Right lobe of liver (tissue), 6 donors: ENCODE measurements at places on chromosomes 12 and 14.
A peak's percentile ranks its signal among the peaks of the same experiment; 100 is the strongest.

- no peak for DNase-seq
Observed at GRCh38 chr12:131863711-131864396, 30.6 kb upstream of the ULK1 start.

GRCh38 chr14:106201376-106201775 is 675.0 kb downstream of the TMEM121 start:
- DNase-seq: no peak

DNA sequence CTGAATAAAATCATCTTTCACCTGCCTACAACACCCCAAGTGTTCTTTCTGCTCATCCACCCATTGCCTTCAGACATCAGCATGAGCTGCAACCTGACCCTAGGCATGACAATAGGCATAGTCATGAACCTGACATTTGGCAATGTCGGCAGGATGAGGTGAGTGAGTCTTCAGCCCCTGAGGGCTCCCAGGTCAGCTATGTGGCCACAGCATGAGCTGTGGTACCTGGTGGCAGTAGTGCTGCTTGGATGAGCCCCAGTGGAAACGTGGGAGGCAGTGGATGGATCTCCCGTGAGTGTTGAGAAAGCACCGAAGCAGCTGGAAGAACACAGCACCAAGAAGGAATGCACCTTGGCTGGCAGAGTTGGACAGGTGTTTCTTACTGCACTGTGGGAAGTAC is 334.8 kb upstream of the FAR2 start:
- DNase-seq: no peak

GRCh38 chr12:37672655-37673260 is 643.8 kb upstream of the ALG10B start:
- no peak for DNase-seq

DNA sequence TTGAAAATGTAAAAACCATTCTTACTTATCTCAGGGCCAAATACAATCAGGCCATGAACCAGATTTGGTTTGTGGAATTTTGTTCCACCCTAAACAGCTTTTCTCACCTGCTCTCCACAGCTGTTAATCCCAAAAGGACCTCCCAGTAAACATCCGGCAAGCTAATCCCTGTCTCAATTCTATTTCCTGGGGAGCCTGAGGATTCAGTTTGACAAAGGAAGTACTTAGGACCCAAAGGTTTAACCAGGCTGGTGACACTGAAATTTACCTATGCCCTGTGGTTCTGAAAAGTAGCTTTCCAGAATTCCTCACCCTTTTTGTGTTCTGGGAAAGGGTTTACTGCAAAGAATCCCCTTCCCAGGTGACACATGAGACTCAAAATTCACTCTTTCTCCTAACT is 15.0 kb downstream of the CAPZA3 start:
- DNase-seq: no peak

DNA sequence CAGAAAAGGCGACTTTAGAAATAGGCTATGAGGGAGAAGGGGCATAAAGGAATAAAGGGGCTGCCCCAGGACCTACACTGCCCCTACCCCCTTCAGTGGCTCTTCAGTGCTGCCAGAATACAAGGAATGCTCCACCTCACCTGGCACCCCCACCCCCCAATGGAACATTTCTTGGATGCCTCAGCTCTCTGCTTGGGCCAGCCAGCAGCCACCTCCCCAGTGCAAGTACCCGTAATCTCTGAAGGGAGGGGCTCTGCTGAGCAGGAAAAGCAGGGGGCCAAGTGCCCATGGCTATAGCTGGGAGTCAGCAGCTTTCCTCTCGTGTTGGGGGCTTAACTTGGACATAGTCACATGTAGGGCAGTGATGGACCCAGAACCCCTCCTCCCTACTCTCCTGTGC is 33.3 kb downstream of the BAZ2A start:
- DNase-seq: no peak

- no peak for DNase-seq
Observed at GRCh38 chr12:41212625-41213024, 24.5 kb downstream of the PDZRN4 start.

DNA sequence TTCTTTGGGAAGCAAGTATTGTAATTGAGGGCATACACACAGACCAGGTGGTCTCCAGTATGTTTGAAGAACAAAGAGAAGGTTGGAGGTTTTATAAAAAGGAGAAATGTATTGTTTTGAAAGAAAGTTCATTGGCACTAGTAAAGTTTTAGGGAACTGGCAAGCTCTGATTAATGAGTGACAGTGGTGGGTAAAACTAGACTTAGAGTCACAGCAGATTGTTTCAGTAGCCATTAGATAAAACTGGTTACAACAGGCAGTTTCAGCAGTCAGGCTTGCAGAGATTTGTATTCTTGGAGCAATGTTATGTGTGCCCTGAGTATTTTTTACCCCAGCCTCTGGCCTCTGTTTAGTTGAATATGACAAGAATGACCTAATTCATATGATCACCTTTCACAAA is 49.1 kb upstream of the ARID2 start:
- no peak for DNase-seq

DNA sequence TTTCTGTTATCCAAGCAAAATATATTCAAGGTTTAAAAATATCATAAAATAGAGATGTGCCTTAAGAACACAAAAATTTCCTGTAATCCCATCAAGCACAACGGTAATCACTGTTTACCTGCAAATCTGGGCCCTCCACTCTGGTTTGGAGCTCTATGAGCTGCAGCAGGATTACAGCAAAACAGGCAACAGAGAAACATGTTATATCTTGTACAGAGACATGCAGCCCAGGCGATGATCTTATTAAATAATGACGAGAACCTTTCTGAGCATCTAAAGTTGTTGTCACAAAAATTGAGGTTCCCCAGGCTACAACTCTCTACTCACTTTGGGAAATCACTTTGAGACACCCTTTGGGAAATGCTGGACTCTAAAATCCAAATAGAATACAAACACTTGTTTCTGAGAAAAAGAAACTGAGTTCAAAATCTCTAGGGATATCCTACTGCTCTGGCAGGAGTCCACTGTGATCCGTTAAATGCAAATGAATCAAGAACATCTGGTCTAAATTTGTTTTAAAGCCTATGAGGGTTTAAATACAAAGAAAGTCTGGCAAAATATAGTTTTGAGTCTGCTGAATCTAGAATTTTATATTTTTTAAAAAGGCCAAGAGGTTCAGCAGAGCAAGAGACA is 36.3 kb downstream of the STON2 start:
- DNase-seq: no peak

- DNase-seq: peak; percentile 35
Observed at GRCh38 chr12:3315201-3315661, 175.8 kb upstream of the PRMT8 start.

GRCh38 chr14:91858536-91859275 is 8.6 kb downstream of the TC2N start:
- no peak for DNase-seq

DNA sequence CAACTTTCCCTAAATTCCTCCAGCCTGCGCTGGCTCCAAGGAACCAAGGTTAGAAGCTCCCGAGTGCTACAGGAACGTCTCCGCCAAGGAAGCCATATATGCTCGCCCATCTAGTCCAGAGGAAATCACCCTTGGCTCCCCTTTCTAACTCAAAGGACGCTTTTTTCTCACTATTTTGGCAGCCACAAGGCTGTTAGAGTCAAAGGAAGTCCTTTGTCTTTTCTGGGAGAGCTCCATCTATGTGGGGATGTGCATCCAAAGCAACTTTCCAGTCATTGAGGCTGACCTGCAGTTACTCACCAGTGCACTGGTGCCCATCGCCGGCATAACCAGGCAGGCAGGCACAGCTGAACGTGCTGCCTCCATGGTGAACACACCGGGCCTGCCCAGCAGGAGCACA is 37.6 kb downstream of the RTRAF start:
- DNase-seq: no peak

GRCh38 chr12:75560167-75560566 is 48.8 kb upstream of the KRR1 start:
- no peak for DNase-seq

DNA sequence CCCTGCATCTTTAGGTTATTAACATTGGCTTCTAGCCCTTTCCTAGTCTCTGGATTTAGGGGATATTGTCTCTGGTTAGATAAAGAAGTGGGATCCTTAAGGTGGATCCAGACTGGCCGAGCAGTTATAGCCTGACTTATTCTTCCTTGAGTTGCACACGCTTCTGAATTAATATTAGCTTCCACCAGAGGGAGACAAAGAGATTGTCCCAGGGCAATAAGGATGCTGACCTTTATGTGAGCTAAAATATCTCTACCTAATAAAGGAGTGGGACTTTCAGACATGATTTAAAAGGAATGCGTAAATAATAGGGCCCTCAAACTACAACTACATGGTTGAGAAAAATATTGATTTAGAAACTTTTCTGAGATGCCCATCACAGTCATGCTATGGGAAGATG is 139.7 kb downstream of the SLCO1B3 start:
- no peak for DNase-seq

GRCh38 chr12:98317939-98318899 is 197.2 kb upstream of the TMPO start:
- DNase-seq: no peak

GRCh38 chr12:73935817-73936216 is 601.8 kb upstream of the ATXN7L3B start:
- DNase-seq: no peak

DNA sequence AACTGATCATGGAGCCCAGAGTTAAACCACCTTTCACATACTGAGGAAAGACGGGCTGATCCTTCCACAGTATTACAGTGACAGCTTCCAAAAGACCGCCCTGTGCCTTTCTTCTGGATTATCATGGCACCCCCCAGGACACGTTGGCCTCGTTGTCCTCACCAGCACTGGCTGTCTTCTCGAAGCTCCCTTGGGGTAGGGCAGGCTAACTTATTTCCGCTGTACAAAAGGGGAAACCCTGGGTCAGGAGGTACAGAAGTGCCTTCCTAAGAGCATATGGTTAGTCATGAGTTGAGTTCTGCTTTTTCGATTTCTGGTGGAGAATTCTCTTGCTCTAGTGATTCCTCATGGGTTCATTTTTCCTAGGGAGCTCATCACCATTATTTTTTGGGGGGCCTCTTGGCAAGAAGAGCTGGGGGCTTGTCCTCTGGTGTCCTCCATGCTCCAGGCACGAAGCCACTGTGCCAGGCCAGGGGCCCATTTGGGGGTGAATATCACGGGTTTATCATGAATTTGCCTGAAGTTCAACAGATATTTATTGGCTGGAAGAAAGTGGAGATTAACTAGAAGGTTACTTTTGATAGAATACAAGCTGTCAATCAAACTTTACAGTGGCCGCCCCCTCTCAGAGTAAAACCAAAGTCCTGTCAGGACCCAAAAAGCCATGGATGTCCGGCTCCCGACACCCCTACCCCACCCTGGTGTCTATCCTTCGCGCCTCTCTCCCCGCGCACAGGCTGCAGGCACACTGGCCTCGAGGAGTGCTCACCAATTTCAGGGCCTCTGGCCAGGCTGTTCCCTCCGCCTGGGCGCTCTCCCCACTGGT is 8.8 kb upstream of the TRAF3 start:
- DNase-seq: no peak

DNA sequence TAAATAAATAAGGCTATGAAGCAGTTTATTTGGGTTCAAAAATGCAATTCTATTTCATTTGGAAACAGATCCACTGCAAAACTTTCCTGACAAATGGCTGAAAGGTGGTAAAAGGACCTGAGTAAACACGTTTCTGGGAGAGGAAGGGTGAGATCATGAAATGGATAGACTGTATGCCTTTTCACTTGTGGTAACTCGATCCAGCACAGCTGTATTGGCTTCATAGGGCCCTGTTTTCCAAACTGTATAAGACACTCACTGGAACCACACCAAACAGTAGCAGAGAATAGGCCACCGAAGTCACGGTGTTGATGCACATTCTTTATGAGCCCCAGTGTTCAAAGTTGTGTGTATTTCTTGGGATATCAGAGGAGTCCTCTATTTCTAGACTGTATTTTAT is 325.2 kb upstream of the DIO2 start:
- no peak for DNase-seq

DNA sequence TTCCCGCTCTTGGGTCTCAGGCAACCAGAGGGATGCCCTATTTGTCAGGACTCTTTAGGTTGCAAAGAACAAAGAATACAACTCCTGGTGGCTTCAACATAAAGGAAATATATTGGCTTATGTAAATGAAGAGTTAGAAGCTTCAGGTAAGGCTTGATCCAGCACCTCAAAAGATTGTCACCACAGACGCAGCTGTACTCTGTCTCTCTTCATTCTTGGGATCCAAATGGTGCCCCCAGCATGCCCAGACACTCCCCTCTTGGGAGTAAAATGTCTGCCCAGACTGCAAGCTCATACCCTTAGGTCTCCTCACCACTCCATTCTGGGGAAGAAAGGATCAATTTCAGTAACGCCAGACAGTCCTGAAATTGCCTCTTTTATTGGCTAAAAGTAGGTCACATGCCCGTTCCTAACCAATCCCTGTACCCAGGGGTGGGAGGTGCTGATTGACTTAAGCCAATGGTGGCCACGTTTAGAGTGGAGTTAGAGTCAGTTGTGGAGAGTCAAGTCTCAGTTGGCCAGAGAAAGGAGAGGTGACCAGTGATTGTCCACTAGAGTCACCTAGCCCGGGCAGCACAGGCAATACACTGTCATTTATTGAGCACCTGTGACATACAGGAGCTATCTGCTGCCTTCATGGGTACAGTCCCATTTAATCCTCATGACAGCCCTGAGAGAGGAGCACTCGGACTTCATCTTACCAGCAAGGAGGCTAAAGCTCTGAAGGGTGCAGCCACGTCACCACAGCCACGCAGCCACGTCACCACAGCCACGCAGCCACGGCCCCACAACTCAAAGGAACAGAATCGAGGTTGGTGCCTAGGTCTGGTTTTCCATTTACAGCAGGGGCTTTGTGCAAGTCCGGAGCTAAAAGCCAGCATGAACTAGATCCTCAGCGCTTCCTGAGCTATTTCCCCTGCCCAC is 19.7 kb upstream of the BEGAIN start:
- peak; percentile 23 for DNase-seq

DNA sequence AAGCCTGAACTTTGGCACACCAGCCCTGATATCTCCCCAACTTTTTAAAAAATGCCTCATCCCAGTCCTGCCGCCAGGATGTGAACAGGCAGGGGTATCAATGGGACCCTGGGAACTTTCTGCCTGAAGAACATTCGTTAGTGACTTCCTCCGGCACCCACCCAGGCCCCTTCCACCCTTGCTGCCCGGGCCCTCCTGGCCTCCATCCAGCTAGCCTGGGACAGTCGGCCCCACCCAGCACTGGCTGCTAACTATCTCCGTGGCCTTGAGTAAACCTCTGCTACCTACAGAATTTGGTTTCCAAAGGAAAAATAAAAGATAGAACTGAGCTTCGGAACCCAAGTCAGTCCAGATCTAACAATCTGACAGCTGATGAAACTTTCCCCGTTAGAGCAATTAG is 14.3 kb downstream of the SCARB1 start:
- no peak for DNase-seq

- peak; percentile 37 for DNase-seq
Observed at GRCh38 chr14:100103250-100104005, 38.2 kb downstream of the EVL start.
